ENCODE measurements at places on chromosomes 1 and 21.

GRCh38 chr1:98121646-98122045, 200.8 kb upstream of the DPYD start:
- no peak for DNase-seq

GRCh38 chr1:226646026-226646869, 92.8 kb downstream of the ITPKB start:
- DNase-seq, result no peak

- DNase-seq, result no peak
Measured at GRCh38 chr1:247332623-247333361, 1.1 kb upstream of the ZNF496 start.

DNA sequence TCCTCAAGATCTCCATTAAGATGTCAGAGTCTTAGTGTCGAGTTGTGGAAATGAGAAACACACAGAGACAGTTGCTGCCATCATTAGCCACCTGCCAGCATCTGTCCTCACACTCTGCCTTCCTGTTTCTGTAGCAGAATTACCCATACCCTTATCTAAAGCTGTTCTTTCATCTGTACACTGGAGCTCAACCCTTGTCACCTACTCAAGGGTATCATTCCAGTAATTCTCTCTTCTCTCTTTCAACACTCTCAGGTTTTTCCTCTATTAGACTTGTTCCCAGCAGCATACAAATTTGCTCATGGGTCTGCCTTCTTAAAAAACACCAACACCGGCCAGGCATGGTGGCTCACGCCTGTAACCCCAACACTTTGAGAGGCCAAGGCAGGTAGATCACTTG, 27.4 kb upstream of the RNF2 start:
- DNase-seq, result no peak

DNA sequence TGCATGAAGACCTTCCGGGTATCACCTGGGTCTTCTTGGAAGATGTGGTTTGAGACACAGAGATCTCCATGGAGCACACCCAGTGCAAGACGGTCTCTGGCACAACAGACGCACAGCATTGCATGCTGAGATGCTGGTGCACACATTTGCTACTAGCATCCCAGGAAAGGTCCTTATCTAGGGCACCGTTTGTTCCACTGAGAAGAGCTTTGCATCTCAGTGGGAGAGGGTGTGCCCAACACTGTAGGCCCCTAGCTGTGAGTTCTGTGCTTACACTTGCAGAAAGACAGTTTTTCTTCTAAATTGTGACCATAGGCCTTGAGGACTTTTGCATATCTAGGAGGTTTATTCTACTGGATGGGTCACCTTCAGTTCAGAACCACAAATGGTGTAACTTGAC, 554.1 kb downstream of the MATN1 start:
- DNase-seq, result no peak

DNA sequence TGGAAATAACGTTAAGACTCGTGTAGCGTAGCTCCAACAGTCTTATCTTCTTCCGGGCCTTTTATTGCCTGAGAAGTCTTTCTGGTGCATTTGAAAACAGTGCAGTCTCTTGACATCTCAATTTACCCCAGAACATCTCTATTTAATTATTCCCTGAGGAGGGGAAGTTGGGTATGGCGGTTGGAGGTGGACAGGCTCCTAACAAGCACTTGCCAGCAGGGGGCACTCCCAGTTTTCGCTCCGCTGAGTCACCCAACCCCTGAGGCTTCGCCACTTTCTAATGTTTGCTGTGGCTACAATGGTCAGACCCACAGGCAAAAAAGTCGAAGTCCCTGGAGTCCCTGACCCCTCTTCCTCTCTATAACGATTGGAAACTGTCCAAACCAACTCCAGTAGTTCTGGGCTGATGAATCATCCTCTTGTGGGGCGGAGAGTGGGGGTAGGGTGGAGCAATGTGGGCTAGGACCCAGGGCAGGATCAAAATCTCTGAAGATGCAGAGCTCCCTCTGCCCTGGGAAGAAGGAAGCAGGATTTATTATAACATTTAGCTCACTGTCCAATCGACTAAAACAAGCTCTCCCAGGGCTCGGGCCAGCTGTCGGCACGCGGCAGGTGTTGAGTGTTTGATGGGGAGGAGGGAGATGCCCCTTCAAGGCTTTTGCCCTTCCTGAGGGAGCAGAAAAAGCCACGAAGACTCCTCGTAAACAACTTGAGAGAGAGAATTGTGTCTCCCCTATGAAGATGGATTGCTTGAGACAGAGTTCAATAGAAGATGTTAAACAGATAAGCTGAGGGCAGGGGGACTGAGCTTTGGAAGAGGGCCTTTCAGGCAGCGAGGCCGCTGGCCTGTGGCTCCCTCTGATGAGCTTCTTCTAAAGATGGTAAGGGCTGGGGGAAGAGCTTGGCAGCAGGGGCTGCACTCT, 85.7 kb downstream of the BRINP2 start:
- peak; percentile 18 for DNase-seq

DNA sequence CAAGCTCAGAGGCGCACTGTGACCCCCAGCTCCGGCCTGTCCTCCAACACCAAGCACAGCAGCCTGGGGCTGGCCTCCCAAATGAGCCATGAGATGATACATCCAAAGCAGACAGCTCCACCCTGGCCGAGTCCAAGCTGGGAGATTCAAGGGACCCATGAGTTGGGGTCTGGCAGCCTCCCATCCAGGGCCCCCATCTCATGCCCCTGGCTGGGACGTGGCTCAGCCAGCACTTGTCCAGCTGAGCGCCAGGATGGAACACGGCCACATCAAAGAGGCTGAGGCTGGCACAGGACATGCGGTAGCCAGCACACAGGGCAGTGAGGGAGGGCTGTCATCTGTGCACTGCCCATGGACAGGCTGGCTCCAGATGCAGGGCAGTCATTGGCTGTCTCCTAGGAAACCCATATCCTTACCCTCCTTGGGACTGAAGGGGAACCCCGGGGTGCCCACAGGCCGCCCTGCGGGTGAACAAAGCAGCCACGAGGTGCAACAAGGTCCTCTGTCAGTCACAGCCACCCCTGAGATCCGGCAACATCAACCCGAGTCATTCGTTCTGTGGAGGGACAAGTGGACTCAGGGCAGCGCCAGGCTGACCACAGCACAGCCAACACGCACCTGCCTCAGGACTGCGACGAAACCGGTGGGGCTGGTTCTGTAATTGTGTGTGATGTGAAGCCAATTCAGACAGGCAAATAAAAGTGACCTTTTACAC, 29.1 kb downstream of the SLC19A1 start:
- DNase-seq, result no peak
